Stomach (tissue), 19 donors: ENCODE measurements at places on chromosomes 7 and 10. TPM values are rescaled to one million over a fixed set of nuclear protein-coding genes. Genes with fewer than 3 reads are reported as not detected.
A peak's percentile ranks its signal among the peaks of the same experiment; 100 is the strongest.

Gene ZNF716
- 0.18 TPM for total RNA-seq

- H3K27me3 ChIP-seq = no peaks in the 10 kb centered on the region
- H3K36me3 ChIP-seq = no peaks in the 10 kb centered on the region
- peak overlapping the region; percentile 97 for H3K27ac ChIP-seq
- DNase-seq = peak; percentile 91
- H3K4me1 ChIP-seq = peaks cover 58% of the 10 kb centered on the region
Observed at GRCh38 chr10:110857265-110858171, 14.2 kb upstream of the PDCD4 start.

Gene SSC4D
- not detected for total RNA-seq

- H3K4me1 ChIP-seq = no peaks in the 10 kb centered on the region
- H3K4me3 ChIP-seq = no peak overlapping the region
- no peaks in the 10 kb centered on the region for H3K27me3 ChIP-seq
- DNase-seq = no peak
- no peak overlapping the region for H3K27ac ChIP-seq
Observed at GRCh38 chr7:85023066-85023712, 163.7 kb downstream of the SEMA3D start.

- peaks cover 10% of the 10 kb centered on the region for H3K4me1 ChIP-seq
- peak; percentile 79 for DNase-seq
- no peaks in the 10 kb centered on the region for H3K27me3 ChIP-seq
- no peak overlapping the region for H3K27ac ChIP-seq
- H3K36me3 ChIP-seq = peaks cover 43% of the 10 kb centered on the region
Observed at GRCh38 chr10:97454330-97455036, 8.5 kb downstream of the ZDHHC16 start.

- H3K27ac ChIP-seq = no peak overlapping the region
- DNase-seq = no peak
- no peak overlapping the region for H3K4me3 ChIP-seq
- no peaks in the 10 kb centered on the region for H3K36me3 ChIP-seq
- H3K27me3 ChIP-seq = peaks cover 4% of the 10 kb centered on the region
Observed at GRCh38 chr7:133112976-133113375, 31.1 kb upstream of the CHCHD3 start.

DNA sequence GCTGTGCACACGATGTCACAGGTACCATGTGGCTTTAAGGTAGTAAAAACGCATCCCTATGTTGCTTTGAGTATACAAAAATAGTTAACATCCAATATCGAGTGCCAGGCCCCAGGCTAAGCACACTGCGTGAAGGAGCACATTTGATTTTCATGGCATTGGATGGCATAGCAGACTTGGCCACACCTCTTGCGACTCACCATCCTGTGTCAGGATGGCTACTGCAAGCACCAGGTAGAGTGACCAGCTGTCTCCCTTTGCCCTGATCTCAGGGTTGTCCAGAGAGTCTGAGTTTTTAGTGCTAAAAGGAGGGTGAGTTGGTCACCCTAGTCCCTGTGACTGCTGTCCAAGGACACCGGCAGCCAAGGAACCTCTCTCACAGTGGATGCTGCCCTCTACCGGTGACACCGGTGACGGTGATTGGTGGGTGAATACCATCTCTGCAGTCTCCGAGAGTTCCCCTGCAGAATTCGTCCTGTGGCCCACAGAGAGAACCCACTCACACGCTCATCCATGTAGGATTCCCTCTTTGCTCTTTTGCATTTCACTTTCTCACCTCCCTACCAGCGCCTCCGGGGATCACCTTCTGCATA is 76.1 kb downstream of the BICC1 start:
- no peak for DNase-seq
- no peaks in the 10 kb centered on the region for H3K4me1 ChIP-seq
- no peak overlapping the region for H3K4me3 ChIP-seq
- no peak overlapping the region for H3K27ac ChIP-seq
- no peaks in the 10 kb centered on the region for H3K36me3 ChIP-seq
- no peaks in the 10 kb centered on the region for H3K27me3 ChIP-seq

DNA sequence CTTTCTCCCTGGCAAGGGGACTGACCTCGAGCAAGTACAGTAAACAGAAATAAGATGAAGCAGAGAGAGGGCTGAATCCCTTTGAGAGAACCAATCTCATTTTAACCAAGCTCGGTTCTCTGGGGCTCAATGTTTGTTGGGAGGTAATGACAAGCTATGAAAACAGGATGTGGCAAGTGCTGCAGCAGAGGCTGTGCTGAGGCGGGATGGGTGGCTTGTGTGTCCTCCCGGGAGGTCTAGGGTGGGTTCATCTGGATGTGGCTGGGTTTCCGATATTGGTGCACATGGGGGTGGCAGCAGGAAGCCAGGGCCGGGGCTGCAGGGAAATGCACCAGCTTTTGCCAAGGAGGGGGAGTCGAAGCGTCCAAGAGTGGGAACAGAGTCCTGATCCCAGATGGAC is 84.5 kb downstream of the AOAH start:
- DNase-seq = peak; percentile 26
- H3K4me1 ChIP-seq = no peaks in the 10 kb centered on the region
- no peaks in the 10 kb centered on the region for H3K27me3 ChIP-seq
- no peak overlapping the region for H3K27ac ChIP-seq
- H3K36me3 ChIP-seq = no peaks in the 10 kb centered on the region
- H3K4me3 ChIP-seq = no peak overlapping the region

DNA sequence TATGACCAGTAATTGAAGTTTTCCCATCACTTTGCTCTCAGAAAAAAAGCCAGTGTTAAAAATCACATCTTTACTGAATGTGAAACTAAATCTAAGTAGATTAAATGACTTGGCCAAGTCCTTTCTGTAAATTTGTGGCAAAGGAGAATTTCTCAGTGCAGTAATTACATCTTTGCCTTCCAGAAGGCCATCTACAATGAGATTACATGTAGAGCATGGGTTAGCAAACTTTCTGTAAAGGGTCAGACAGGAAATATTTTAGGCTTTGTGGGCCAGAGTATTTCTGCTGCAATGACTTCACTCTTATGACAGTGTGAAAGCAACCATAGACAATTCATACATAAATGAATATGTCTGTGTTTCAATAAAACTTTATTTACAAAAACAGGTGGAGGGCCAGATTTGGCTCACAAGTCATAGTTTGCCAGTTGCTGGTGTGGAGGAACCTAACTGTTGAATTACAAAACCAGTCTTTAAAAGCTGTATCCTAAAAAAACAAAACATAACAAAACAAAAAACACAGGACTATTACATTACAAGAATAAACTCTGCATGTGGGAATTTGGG is 191.0 kb downstream of the TAX1BP1 start:
- no peak overlapping the region for H3K27ac ChIP-seq
- H3K27me3 ChIP-seq = no peaks in the 10 kb centered on the region
- H3K4me1 ChIP-seq = no peaks in the 10 kb centered on the region
- H3K36me3 ChIP-seq = no peaks in the 10 kb centered on the region
- no peak for DNase-seq

- H3K4me3 ChIP-seq = no peak overlapping the region
- H3K36me3 ChIP-seq = no peaks in the 10 kb centered on the region
- DNase-seq = no peak
- no peaks in the 10 kb centered on the region for H3K4me1 ChIP-seq
Observed at GRCh38 chr10:110363572-110364411, 59.1 kb upstream of the SMNDC1 start.

DNA sequence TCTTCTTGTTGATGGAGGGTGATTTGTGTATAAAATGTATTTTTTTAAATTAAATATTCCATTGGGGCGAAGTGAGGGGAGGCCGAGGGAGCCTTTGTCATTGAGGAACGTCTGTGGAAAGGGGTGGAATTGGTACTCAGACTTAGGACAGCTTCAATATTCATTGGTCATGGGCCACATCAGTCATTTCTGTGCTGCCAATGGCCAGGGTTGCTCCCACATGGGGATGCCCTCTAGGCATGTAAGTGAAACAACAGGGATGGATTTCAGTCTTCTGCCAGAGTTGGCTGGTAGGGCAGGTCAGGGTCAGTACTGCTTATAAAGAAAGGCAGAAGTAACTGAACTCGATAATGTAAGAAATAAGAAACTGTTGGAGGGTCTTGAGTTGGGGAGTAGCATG is 47.2 kb downstream of the NEURL1 start:
- DNase-seq = peak; percentile 2
- no peak overlapping the region for H3K4me3 ChIP-seq
- no peaks in the 10 kb centered on the region for H3K36me3 ChIP-seq
- H3K27ac ChIP-seq = no peak overlapping the region
- H3K27me3 ChIP-seq = peaks cover 19% of the 10 kb centered on the region
- peaks cover 15% of the 10 kb centered on the region for H3K4me1 ChIP-seq

Gene AKR1C1
- 227 TPM for total RNA-seq

DNA sequence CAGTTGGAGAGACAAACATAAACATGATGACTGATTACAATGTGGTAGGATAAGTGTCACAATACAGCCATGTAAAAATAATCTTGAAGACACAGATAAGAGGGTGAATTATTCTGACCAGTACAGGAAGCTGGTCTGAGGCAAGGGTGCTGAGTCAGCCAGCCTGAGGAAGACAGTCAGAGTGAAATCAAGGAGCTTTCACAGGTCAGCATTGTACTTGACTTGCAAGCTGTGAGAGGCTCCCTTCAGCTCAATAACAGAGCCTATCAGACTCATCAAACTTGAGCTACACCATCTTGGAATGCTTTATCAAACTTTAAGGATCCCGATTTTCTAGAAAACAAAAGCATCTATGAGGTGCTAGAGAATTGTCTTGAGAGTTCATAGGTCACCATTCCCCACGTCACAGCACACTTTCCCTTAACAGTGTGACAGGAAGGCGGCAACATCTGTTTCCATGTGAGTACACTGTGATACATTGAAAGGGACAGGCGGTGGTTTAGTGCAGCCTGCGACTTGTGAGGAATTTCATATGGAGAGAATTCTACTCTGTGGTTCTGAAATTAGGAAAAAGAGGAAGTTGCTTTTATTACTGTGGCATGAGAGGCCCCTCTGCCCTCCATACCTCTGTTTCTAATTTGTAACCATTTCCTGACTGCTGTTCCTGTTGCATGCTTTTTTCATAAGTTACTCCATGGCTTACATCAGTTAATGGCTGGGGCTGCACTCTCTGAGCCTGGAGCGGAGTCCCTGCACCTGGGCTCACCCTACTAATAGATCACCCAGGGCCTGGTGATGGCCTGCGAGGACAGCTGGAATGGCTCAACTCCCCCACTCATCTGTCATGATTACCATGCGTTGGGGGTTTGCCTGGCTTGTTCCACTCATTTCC is 417.1 kb downstream of the SUGCT start:
- no peaks in the 10 kb centered on the region for H3K36me3 ChIP-seq
- H3K4me1 ChIP-seq = no peaks in the 10 kb centered on the region
- H3K27me3 ChIP-seq = no peaks in the 10 kb centered on the region
- H3K27ac ChIP-seq = no peak overlapping the region

GRCh38 chr10:122531939-122532338 is 28.6 kb upstream of the DMBT1 start:
- no peak for DNase-seq
- H3K36me3 ChIP-seq = no peaks in the 10 kb centered on the region

GRCh38 chr10:1543596-1543995 is 193.7 kb downstream of the ADARB2 start:
- no peaks in the 10 kb centered on the region for H3K4me1 ChIP-seq
- H3K4me3 ChIP-seq = no peak overlapping the region
- no peaks in the 10 kb centered on the region for H3K36me3 ChIP-seq
- no peaks in the 10 kb centered on the region for H3K27me3 ChIP-seq
- H3K27ac ChIP-seq = no peak overlapping the region
- peak; percentile 17 for DNase-seq

Gene TLX1
- total RNA-seq = 0.58 TPM

Gene CYCS
- total RNA-seq = 52.0 TPM
